Lung microvascular endothelial cell (primary cell): ENCODE measurements at places on chromosomes 16 and 17. TPM values are rescaled to one million over a fixed set of nuclear protein-coding genes. Genes with fewer than 3 reads are reported as not detected.

DNA sequence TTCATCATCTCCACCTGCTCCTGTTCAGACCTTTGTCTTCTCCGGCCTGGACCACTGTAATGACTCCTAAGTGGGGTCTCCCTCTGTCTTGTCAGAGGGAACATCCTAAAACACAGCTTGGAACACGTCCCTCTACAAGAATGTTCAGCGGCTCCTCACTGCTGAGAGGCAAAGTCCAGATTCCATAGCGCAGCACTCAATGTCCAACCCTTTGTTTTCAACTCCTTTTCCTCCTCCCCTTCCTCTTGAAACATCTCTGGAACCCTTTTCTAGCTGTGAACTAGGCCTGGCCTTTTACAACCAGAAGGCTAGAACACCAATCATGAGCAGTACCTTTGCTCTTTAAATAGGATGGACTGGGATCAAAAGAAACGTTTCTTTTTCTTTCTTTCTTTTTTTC is 914 bp downstream of the C17orf50 start:
- DNase-seq: no peak

DNA sequence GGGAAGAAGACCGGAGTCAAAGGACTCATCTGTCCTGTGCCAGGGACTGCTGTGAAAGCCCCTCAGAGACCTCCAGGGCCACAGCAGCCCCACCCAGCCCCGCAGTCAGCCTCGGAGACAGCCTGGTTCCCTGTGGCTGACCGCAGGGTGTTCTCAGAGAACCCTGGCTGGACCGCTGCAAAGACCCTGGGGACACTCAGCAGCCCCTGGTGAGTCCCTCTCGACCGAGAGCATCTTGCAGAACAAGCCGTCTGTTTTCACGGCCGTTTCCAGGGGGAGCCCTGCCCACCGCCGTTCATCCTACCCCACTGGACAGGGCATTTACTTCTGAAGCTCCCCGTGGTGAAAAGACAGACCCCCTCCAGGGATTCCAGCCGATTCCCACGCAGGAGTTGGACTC is 10.3 kb downstream of the UBALD1 start:
- no peak for DNase-seq

GRCh38 chr16:14125708-14126107 is 54.6 kb downstream of the MRTFB start:
- DNase-seq: no peak

The QPRT gene
- under 0.01 and 0.20 TPM in 2 replicates for total RNA-seq

DNA sequence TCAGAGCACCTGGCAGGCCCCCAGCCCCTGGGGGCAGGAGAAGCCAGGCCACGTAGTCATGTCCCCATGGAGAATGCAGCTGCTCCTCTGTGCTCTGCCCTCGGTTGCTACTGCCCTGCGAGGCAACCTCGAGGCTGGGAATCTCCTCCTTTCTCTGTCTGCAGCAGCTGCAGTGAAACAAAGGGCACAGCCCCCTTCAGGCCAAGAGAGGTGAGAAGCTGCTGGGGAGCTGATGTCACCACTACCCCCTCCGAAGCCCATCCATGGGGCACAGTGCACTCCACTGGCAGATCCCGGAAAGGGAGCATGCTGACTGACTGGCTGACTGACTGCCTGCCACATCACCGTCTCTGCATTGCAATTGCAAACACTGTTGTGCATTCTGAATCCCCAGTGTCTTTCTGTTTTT is 103.7 kb downstream of the GRIN2A start:
- DNase-seq: no peak

The TBC1D16 gene
- total RNA-seq: 31.2 and 48.8 TPM in 2 replicates

The FOXN1 gene
- total RNA-seq: not detected in 2 replicates

DNA sequence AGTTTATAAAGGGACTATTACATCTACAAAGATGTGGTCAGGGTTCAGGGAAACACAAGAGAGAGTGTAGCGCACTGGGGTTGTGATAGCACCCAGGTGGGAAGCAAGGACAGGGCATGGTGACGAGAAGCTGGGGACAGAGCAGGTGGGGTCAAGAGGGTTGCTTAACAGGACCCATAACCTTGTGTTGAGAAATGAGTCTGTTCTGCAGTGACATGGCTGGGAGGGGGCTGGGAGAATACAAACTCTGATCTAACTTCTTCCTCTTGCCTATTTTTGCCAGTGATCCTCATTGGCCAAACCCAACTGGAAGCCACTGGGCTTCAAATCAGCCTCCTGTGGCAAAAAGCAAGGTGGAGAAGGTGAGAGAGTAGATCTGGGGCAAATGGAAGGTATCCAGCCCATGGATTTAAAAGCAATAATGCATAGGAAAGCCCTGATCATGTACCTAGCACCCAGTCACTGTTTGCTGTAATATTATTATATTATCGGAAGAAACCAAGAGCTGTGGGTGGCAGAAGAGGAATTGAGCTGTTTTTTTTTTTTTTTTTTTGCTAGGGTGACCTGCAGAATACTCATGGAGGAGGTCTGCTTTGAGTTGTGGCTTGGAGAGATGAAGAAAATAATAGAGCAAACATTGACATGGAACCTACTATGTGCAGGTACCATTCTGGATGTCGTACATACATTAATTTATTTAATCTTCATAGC is 76.9 kb upstream of the ZFHX3 start:
- DNase-seq: no peak

GRCh38 chr16:24537474-24538337 is 1.7 kb upstream of the RBBP6 start:
- DNase-seq: no peak

DNA sequence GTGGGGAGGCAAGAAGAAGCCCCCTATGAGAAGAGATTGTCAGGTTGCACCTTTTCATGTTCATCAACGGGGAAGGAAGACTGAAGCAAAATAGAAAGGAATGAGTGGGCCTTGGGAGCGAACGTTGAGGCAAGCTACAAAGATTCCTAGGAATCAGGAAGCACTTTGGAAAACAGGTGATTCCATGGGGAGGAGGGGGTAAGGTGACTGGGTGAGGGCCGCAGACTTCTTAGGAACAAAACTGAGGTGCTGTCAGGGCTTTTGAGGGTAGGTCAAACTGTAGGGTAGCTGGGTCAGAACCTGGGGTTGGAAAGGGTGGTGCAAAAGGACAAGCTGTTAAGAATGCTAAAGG is 528 bp downstream of the ITFG1 start:
- DNase-seq: peak; percentile 8

DNA sequence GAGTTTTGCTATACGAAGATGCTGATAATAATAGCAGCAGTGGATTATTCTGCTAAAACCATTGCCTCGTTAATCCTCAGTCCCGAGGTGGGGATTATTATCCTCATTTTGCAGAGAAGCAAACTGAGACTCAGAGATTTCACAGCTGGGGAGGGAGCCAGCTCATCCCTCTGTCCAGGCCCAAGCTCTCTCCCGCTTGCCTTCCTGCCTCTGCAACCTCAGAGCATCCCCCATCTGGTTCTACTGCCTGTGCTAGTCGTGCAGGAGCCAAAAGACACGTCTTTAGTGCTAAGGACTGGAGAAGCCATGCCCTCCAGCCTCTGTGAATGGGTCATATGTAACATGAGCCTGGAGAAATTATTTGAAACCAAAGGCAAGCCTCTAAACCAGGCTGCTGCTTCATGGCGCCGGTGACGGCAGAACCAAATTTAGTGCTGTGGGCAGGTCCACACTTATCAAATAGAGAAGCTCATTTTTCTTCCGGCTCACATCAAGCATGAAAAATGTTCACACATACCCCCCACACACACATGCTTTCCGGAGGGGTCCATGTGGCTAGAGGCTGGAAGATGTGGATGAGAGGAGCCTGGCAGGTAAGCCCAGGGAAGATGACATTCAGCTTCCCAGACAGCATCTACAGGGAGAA is 13.5 kb downstream of the MAPT start:
- no peak for DNase-seq

DNA sequence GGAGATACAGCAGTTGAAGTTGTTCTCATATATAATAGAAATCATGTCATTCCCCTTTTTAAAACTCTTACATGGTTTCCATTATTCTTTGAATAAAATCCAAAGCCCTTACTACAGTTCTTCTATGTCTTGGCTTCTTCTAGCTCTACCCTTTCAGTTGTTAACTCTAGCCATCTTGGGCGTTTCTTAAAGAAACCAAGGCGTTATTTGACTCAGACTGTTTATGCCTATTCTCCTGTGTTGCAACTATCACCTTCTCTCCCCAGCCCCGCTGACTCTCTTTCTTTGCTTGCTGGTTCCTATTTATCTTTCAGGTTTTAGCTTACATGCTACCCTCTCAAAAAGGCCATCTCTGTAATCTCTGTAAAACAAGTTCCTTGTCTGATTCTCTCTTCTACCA is 32.7 kb downstream of the NFATC3 start:
- no peak for DNase-seq

The SAMD14 gene
- 3.2 and 3.5 TPM in 2 replicates for total RNA-seq

The SNAI3 gene
- under 0.01 and 0.22 TPM in 2 replicates for total RNA-seq

The NME1 gene
- total RNA-seq: 87.7 and 133 TPM in 2 replicates

GRCh38 chr17:21100636-21101035 is 26.1 kb upstream of the DHRS7B start:
- no peak for DNase-seq

DNA sequence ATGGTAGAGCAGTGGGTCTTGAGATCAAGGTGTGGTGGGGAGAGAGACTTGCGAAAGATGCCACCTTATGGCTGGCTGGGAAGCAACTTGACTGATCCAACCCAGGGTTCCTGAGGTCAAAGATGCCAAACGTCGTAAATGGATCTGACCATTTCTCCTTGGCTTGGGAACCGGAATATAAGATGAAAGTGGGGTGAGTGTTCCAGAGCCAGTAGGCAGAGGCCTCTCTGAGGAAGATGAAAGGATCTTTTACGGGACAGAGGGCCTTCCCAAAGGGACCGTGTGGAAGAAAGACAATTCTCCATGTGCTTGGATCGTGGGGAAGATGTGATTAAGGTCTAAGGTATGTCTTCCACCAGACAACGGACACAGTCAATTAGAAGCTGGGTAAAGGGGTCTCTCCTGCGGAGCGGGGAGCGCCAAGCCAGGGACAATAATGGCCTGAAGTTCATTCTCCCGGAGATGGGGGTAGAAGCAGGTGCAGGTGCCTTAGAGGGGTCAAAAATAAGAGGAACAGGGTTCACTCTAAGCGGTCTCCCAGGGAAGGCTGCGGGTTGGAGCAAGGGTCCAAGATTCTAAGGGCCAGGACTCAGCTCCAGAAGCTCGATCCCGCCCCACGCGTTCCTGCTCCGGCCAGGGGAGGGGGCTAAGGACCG is 800 bp downstream of the FXR2 start:
- no peak for DNase-seq

DNA sequence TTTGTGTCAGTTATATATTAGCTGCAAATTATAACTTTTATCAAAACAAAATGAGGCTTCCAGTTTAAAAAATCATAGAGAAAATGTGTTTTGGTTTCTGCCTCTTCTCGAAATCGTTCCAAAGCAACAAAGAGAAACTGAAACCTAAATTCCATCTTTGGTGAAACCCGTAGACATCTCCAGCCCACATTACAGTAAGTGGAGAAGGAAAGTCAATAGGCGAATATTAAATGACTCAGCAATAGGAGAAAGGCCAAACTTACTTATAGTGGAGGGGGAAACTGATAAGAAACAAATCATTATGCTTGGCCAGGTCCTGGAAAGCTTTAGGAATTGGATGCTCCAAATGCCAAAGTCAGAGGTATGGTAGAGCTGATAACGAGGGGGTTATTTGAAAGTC is 103.0 kb upstream of the SHISA6 start:
- no peak for DNase-seq

The HLF gene
- total RNA-seq: not detected in 2 replicates

DNA sequence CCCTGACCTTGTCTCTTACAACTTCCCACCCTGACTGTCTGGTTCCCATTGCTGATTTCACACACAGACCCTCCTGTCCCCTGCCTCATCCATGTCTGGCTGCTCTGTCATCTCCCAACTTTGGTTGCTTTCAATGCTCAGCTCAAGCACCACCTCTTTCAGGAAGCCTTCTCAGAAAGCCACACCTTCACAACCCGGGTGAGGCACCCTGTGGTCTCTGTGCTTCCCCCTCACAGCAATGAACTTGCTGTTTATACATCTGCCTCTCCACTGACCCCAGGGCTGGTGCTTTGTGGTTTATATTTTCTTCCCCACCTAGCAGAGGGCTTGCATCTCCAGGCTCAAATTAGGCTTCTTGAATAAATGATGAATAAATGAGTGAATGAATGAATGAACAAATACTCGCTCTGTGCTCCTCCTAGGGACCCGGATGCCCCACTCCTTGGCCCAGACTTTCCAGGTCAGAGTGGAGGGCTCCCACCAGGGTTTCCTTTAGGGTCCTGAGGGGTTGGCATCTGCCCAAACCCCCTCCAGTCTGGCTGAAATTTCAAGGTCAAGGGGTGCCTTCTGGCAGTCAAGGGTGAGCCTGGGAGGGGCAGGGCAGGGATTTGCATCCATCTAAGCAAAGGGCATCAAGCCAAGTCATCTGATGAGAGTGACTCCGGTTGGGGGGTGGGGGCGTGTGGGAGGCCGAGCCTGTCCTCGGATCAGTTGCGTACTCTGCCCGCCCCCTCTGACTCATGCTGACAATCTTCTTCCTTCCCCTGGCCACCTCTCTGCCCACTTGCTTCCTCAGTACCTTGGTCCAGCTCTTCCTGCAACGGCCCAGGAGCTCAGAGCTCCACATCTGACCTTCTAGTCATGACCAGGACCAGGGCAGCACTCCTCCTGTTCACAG is at the start of gene ITGAX:
Gene ITGAX (plus strand): TSS at position 783 of the 898 bp plus-strand sequence. CDS start 79 bp downstream, at position 862.
- peak; percentile 51 for DNase-seq

DNA sequence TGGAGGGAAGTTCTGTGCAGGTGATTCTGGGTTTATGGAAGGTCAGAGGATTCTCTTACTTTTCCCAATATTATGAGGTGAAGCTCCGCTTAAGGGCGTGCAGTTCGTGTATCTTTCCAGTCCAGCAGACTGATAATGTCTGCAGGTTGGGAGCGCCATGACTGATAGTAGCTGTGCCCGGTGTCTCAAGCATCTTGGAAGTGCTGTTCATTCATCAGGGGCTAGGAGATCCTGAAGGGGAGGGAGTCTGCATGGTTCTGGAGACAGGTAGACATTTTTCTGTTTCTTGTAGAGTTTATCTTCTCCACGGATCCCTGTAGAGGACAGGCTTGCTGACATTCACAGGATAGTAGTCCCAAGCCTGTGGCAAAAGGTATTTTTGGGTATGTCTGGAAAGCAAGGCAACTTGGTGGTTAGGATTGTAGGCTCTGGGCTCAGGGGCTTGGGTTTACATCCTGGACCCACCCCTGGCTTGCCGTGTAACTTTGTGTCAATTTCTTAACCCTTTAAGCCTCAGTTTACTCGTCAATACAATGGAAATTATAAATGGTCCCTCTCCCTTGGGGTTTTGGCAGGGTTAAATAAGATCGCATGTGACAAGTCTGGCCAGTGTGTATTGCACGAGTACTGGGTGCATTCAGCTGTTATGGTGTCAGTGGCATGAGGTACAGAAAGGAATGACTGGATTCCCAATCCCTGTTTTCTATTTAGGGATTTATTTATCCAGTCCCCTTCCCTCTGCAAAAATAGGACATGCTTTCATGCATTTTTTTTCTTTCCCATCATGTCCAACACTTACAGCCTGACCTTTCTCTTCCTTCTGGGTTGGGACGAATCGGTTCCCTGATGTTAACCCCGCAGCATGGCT is 8.2 kb downstream of the HLF start:
- no peak for DNase-seq

GRCh38 chr16:66717776-66718175 is 21.2 kb upstream of the CMTM4 start:
- DNase-seq: no peak
